ENCODE measurements at places on chromosomes 1 and 21.

GRCh38 chr1:77948841-77949424 is 29.9 kb downstream of the FUBP1 start:
- DNase-seq, result no peak

DNA sequence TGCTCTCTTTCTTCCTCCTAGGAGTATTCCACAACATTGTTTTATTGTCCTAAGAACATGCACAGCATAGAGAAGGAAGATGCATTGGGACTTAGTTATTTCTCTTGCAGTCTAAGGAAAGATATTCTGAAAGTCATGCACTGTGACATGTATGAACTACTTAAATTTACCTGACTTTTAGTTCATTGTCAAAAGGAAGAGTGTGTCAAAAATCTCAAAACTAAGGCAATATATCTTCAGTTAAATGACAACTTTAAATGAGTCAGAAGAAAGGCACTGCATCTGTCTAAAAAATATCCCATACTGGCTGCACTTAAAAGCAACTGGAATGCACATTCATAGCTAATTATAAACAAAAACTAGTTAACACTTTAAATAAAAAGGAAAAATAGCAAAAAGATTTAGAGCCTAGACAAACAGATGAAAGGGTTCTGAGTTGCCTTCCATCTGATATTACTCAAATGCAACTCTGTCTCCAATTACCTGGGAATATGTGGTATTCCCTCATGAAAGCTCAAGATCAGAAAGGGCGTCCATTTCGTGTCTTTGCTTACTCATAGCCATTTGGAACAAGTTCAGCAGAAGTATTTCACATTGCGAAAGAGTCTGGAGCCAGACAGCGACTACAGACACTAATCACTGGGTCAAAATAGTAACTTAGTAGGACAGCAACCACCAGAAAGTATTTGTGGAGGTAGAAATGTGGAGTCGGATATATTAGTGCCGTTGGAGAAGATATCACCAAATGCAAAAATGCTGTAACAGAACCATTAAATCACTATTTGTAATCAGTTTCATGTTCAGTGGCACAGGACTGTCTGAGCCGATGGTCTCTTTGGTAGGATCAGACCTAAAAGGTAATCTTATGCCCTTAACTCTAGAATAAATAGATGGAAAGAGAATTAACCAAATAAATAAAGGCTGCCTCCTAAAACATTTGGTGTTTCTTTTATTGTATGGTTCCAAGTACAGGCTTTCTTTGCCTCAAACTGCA is 225.7 kb downstream of the GREM2 start:
- DNase-seq, result no peak

- DNase-seq, result no peak
Measured at GRCh38 chr21:43867332-43867703, 2.3 kb downstream of the AGPAT3 start.

DNA sequence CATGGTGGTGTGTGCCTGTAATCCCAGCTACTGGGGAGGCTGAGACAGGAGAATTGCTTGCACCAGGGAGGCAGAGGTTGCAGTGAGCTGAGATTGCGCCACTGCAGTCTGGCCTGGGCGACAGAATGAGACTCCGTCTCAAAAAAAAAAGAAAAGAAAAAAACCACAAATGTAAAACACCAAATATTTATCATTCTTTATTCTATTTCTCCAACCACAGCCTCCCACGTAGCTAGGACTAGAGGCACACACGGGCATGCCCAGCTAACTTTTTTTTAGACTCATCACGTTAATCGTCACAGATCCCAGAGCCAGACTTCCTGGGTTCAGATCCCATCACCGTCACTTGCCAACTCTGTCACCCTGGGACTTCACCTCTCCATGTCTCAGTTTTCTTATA is 13.5 kb downstream of the DNAJC16 start:
- DNase-seq, result no peak

GRCh38 chr1:85569737-85570404 is 10.7 kb upstream of the CCN1 start:
- DNase-seq, result no peak

Measured in coronary artery (tissue), 2 donors.